ENCODE measurements at places on chromosomes 11 and 22. TPM values are rescaled to one million over a fixed set of nuclear protein-coding genes. Genes with fewer than 3 reads are reported as not detected.

DNA sequence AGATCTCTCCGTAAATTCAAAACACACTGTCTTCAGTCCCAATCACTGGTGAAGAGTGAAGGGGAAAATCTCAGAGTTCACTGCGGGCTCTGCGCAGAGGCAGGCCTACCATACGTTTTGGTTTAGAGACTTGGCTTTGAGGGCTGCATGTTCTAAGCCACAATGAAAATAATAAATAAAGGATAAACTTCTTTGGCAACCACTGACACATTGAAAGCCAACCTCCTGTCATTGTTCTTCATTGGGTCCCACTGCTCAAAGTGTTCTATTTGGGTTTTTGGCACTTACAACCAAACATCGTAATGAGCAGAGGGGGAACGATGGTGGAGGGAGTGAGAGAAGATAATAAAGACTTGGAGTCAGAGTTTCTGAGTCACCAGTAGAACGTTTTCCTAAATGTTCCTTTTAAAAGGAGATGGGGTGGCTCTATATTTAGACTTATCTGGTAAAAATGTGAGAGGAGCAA is 472.9 kb downstream of the SOX6 start:
- no peaks in the 10 kb centered on the region for H3K27me3 ChIP-seq
- H3K27ac ChIP-seq: no peak overlapping the region
- no peak overlapping the region for H3K4me3 ChIP-seq
- no peak for DNase-seq
- no peaks in the 10 kb centered on the region for H3K36me3 ChIP-seq

GRCh38 chr11:119989159-119989821 is 148.6 kb downstream of the TRIM29 start:
- H3K27ac ChIP-seq: no peak overlapping the region
- no peak overlapping the region for H3K4me3 ChIP-seq
- no peak for DNase-seq
- H3K36me3 ChIP-seq: no peaks in the 10 kb centered on the region
- no peaks in the 10 kb centered on the region for H3K4me1 ChIP-seq

DNA sequence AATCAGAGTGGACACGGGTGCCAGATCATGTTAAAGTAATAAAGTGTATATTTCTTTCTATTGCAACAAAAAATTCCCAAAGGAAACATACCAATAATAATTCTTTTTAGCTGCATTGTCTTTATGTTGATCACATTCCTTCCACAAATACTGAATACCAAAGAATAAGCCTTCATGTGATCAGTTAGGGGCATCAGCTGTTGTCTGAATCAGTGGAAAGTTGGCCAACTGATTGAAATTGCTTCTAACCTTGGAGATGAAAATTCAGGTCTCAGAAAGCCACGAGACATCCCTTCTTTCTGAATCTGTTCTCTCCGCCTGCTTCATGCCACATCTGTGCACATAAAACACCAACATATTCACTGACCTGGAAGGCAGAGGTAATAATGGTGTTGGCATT is 785.2 kb downstream of the KCNA4 start:
- no peak overlapping the region for H3K4me3 ChIP-seq
- no peak for DNase-seq
- no peaks in the 10 kb centered on the region for H3K27me3 ChIP-seq
- no peaks in the 10 kb centered on the region for H3K4me1 ChIP-seq
- H3K36me3 ChIP-seq: no peaks in the 10 kb centered on the region

DNA sequence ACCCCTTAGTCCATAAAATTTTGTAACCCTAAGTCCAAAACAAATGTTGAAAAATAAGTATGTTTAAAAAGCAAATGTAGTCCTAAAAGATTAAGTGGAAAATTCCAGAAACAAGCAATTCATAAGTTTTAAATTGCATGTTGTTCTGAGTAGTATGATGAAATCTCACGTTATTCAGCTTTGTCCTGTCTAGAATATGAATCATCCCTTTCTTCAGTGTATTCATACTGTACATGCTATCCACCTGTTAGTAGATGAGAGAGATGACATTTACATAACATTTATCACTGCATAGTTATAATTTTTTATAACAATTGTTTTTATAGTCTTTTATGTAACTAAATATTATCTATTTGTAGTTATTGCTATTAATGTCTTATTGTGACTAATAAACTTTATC is 622.3 kb upstream of the CHORDC1 start:
- no peak overlapping the region for H3K27ac ChIP-seq
- no peak overlapping the region for H3K4me3 ChIP-seq
- no peak for DNase-seq
- H3K27me3 ChIP-seq: no peaks in the 10 kb centered on the region
- H3K4me1 ChIP-seq: no peaks in the 10 kb centered on the region

- H3K27me3 ChIP-seq: peaks cover 2% of the 10 kb centered on the region
- DNase-seq: no peak
- H3K36me3 ChIP-seq: peaks cover 9% of the 10 kb centered on the region
- H3K4me3 ChIP-seq: peak overlapping the region; percentile 83
These were observed 565 bp downstream of the NUCB2 start for GRCh38 chr11:17277024-17277584.

DNA sequence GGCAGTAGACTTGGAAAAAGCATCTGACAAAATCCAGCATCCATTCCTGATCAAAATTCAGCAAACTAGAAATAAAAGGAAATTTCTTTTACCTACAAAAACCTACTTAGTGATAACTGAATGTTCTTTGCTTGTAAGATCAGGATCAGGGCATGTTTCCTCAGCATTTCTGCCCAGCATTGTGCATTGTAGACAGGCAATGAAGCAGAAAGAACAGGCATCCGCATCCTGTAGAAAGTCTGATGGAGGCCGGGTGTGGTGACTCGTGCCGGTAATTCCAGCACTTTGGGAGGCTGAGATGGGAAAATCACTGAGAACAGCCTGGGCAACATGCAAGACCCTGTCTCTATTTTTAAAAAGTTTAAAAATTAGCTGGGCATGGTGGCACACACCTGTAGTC is 32.5 kb upstream of the PANX2 start:
- no peak overlapping the region for H3K4me3 ChIP-seq
- peaks cover 36% of the 10 kb centered on the region for H3K27me3 ChIP-seq
- H3K27ac ChIP-seq: no peak overlapping the region
- no peak for DNase-seq

- H3K27ac ChIP-seq: no peak overlapping the region
- no peak for DNase-seq
- no peaks in the 10 kb centered on the region for H3K36me3 ChIP-seq
These were observed 343.1 kb upstream of the SYN3 start for GRCh38 chr22:33401291-33401690.

DNA sequence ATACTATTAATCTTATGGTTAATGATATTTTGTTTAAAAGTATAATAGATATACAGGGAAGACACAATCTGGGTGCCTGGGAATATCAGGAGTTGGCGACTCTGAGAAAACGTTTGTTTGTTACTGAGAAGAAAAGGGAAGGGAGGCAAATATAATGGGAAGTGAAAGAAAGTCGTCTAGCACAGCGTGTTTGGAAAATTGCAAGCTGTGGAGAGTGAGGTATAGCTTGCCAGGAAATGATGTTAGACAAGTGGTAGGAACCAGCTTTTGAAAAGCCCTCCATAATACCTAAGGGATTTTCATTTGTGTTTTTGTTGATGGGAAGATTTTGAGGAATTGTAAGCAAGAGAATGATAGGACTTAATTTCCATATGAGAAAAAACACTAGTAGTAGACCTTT is 322.2 kb downstream of the LUZP2 start:
- H3K4me3 ChIP-seq: no peak overlapping the region
- no peaks in the 10 kb centered on the region for H3K4me1 ChIP-seq
- no peaks in the 10 kb centered on the region for H3K27me3 ChIP-seq
- no peak for DNase-seq

DNA sequence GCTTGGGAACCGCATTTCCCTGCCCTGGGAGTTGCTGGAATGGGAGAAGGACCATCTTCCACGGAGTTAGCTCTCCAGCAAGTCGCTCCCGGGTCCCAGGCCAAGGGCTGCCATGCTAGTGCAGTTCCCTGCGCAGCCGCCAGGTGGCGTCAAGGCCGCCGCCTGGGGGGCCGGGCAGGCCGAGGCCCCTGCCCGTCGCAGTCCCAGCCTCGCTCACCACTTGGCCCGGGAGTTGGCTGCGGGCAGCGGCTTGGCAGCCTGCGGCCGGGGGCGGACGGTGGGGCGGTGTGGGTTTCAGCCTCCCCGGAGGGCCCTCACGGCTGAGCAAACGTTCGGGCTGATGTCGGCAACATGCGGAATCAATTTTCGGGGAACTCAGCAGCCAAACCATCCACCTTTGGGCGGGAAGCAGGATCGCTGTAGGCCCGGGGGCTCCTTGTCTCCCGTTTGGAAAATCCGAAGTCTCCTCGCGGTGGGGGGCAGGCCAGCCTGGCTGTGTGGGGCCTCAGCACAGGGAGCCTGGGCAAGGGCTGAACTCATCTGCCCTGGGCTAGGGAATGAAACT is 415.1 kb downstream of the SOX6 start:
- H3K36me3 ChIP-seq: no peaks in the 10 kb centered on the region
- H3K27me3 ChIP-seq: no peaks in the 10 kb centered on the region
- H3K4me1 ChIP-seq: no peaks in the 10 kb centered on the region

GRCh38 chr11:95883381-95883780 is 40.5 kb downstream of the MTMR2 start:
- no peaks in the 10 kb centered on the region for H3K27me3 ChIP-seq
- no peak overlapping the region for H3K4me3 ChIP-seq
- H3K36me3 ChIP-seq: peaks cover 11% of the 10 kb centered on the region
- H3K4me1 ChIP-seq: peaks cover 1% of the 10 kb centered on the region
- DNase-seq: no peak
- H3K27ac ChIP-seq: no peak overlapping the region

GRCh38 chr11:129590030-129590752 is 214.5 kb downstream of the BARX2 start:
- no peak overlapping the region for H3K27ac ChIP-seq
- H3K4me1 ChIP-seq: no peaks in the 10 kb centered on the region
- no peaks in the 10 kb centered on the region for H3K36me3 ChIP-seq
- no peaks in the 10 kb centered on the region for H3K27me3 ChIP-seq
- no peak overlapping the region for H3K4me3 ChIP-seq
- DNase-seq: no peak

GRCh38 chr11:86456075-86456939 is 81.6 kb downstream of the CCDC81 start:
- H3K4me1 ChIP-seq: peaks cover 45% of the 10 kb centered on the region
- peak; percentile 93 for DNase-seq
- H3K27me3 ChIP-seq: no peaks in the 10 kb centered on the region
- no peak overlapping the region for H3K4me3 ChIP-seq
- no peaks in the 10 kb centered on the region for H3K36me3 ChIP-seq
- H3K27ac ChIP-seq: peak overlapping the region; percentile 45

GRCh38 chr11:128323381-128323780 is 264.0 kb downstream of the ETS1 start:
- H3K4me1 ChIP-seq: peaks cover 79% of the 10 kb centered on the region
- H3K4me3 ChIP-seq: peak overlapping the region; percentile 69
- H3K36me3 ChIP-seq: peaks cover 8% of the 10 kb centered on the region
- peak; percentile 87 for DNase-seq
- peak overlapping the region; percentile 97 for H3K27ac ChIP-seq
- H3K27me3 ChIP-seq: no peaks in the 10 kb centered on the region

GRCh38 chr11:134460062-134460561 is 48.1 kb upstream of the B3GAT1 start:
- no peak overlapping the region for H3K4me3 ChIP-seq
- DNase-seq: no peak
- H3K27me3 ChIP-seq: peaks cover 11% of the 10 kb centered on the region
- H3K27ac ChIP-seq: no peak overlapping the region

- H3K27me3 ChIP-seq: no peaks in the 10 kb centered on the region
- H3K4me3 ChIP-seq: no peak overlapping the region
- DNase-seq: no peak
These were observed 118.5 kb downstream of the KCNQ1OT1 start for GRCh38 chr11:2581151-2581930.

GRCh38 chr11:12029119-12029518 is 20.7 kb upstream of the DKK3 start:
- peaks cover 23% of the 10 kb centered on the region for H3K27me3 ChIP-seq
- no peak overlapping the region for H3K27ac ChIP-seq
- no peaks in the 10 kb centered on the region for H3K4me1 ChIP-seq
- H3K4me3 ChIP-seq: no peak overlapping the region
- no peak for DNase-seq

DNA sequence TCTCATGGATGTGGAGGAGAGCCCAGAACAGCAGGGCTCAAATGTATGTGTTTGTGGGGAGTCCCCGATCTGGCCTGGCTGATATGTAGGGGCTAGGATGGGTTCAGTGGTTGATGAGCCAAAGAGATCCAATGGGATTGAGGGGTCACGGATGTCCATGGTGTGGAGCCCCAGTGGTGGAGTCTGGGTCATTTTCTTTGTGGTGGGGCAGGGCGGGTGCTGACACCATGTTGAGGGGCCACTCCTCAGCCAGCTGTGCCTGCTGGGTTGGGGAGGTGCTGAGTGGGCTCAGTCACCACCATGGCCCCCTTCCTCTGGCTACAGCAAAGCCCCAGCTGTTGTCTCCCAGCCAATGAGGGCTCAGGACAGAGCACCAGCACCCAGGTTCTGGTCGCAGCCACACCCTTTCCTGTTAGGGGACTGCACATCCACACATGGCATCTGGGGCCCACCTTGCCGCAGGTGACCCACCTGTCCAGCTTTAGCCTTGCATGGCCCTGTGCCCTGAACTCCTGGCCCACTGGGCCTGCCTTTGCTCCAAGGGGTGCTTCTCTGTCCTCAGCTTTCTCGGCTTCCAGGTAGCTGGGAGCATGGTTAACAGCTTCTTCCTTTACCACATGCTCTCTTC is 3.2 kb upstream of the GNAZ start:
- H3K27ac ChIP-seq: no peak overlapping the region
- H3K27me3 ChIP-seq: peaks cover 36% of the 10 kb centered on the region
- peaks cover 6% of the 10 kb centered on the region for H3K4me1 ChIP-seq

GRCh38 chr11:96263238-96263763 is 79.7 kb downstream of the MAML2 start:
- H3K4me3 ChIP-seq: no peak overlapping the region
- H3K27me3 ChIP-seq: no peaks in the 10 kb centered on the region

DNA sequence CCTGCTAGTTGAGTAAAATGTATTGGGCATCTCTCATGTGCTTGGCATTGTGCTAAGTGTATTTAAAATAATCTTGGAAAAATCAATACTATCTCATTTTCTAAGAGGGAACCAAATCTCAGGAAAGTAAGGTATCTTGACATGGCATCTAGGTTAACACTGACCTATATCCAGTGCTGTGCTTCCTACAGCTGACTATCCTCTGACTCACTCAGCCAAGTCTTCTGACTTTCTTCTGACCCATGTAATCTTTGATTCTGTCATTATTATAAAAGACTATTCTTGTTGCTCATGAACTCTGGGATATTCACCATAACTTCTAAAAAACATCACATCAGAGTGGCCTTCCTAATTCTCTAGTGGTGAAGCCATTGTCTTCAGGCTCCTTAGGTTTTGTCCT is 304.1 kb upstream of the TENM4 start:
- no peaks in the 10 kb centered on the region for H3K27me3 ChIP-seq
- no peaks in the 10 kb centered on the region for H3K36me3 ChIP-seq
- no peak overlapping the region for H3K27ac ChIP-seq
- no peak for DNase-seq

- no peak overlapping the region for H3K27ac ChIP-seq
- no peak for DNase-seq
- no peaks in the 10 kb centered on the region for H3K27me3 ChIP-seq
- no peaks in the 10 kb centered on the region for H3K36me3 ChIP-seq
- H3K4me1 ChIP-seq: no peaks in the 10 kb centered on the region
These were observed 2113.5 kb downstream of the LRRC4C start for GRCh38 chr11:39345834-39346442.

JHY gene
- total RNA-seq: 1.1 TPM

TTC28 gene
- 1.3 TPM for total RNA-seq

POLDIP3 gene
- total RNA-seq: 75.4 TPM

BARX2 gene
- total RNA-seq: 4.7 TPM

SCO2 gene
- 5.3 TPM for total RNA-seq

ZNRF3 gene
- 2.3 TPM for total RNA-seq

SLC37A2 gene
- total RNA-seq: 0.07 TPM

ACCSL gene
- total RNA-seq: not detected

SLC22A25 gene
- not detected for total RNA-seq

FAT3 gene
- not detected for total RNA-seq

Measured in activated CD4-positive, alpha-beta T cell treated with anti-CD3 and anti-CD28 coated beads, Interleukin-2, amount 10 ng/mL, durations not matched to agents 24 days and 14 days (primary cell).